ENCODE measurements at places on chromosomes 16 and 17.

- DNase-seq, result no peak
These were observed 2.7 kb downstream of the ASGR2 start for GRCh38 chr17:7111784-7112509.

GRCh38 chr16:87423429-87423828 lies 31.3 kb downstream of the MAP1LC3B start:
- no peak for DNase-seq

- no peak for DNase-seq
These were observed 73.1 kb downstream of the WNT3 start for GRCh38 chr17:46745376-46745775.

DNA sequence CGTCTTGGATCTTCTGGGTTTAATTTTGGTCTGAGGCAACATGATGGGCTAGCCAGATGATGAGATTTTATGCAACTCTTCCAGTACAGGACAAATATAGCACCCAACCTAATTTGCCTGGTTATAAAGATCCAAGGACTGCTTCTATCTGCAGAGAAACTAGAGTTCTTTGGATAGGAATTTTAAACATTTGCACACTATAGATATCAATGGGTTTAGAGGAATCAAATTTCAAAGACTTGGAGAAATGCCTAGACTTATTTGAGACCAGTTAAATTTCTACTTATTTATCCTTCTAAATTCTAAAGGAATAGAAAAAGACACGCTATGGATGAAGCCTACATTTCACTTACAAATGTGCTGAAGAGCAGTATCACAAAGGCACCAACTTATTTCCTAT lies 12.6 kb downstream of the PMFBP1 start:
- DNase-seq, result no peak

DNA sequence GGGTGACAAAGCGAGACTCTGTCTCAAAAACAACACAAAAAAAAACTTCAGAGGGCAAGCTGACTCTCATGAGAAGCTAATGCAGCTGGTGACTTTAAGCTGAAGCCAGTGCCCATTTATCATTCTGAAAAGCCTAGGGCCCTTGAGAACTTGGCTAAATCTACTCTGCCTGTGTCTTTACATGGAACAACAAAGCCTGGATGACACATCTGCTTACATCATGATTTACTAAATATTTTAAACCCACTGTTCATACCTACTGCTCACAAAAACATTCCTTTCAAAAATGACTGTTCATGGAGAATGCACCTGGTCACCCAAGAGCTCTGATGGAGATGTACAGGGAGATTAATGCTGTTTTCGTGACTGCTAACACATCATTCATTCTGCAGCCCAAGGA lies 6.1 kb upstream of the ALOX12 start:
- DNase-seq, result no peak

- no peak for DNase-seq
These were observed 11.5 kb downstream of the SMG6 start for GRCh38 chr17:2292100-2292499.

GRCh38 chr16:85296859-85297660 lies 184.8 kb upstream of the CIBAR2 start:
- DNase-seq, result peak; percentile 33

DNA sequence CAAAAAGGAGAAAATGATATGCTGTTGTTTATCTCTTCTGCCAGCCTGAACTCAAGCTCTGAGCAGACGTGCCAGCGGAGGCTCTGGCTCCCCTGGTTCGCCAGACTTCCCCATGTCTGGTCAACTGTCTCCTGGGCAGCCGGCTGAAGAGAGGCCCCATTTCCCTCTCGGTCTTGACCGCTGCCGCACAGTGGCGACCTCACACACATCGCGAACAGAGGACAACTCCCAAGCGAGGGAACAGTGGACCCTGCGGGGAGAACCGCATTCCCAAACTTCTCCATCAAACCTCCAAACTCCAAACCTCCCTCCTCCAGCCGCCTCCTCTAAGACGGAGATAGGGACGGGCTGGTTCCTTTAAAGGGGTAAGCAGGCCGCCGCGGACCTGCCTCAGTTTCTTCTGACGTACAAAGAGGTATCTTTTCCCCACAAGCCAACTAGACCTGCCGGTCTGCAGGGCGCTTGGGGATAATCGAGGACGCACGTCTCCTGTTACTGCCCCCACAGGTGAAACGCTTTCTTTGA lies 24.9 kb upstream of the RFFL start:
- no peak for DNase-seq

DNA sequence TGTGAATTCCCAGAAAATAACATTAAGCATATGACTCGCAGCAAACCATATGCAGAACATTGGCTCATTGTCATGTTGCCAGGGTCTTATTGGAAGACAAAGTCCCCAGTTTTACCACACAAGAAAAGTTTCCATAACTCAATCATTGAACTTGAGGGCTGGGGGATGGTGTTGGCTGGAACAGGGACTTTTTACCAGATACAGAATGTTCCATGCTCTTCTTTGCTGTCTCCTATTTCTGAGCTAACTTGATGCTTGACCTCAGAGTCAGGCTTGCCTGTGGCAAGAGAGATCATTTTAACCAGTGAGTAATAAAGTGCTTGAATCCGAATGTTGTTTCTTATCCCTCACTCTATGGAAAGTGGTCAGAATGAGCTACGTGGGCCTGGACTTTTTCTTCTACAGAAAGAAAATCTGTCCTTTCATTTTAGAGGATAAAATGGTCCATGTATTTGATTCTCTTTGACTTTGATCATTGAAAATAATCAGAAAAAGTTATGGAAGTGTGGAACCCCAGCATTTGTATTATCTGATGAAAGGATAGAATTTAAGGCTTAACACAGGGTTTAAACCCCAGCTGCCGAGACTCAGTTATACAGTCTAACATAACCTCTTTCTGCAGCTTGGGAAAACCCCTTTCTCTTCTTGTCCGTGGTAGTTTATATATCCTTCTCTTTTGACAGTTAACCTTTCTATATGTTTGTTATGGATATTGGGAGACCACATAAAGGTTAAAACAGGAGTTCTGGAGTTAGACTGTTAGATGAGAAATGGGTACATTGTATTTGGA lies 67.0 kb downstream of the TUBD1 start:
- DNase-seq, result no peak

GRCh38 chr16:1054660-1055556 lies 17.6 kb upstream of the SSTR5 start:
- DNase-seq, result peak; percentile 33

- no peak for DNase-seq
These were observed 6.6 kb downstream of the BTBD17 start for GRCh38 chr17:74355065-74355464.

DNA sequence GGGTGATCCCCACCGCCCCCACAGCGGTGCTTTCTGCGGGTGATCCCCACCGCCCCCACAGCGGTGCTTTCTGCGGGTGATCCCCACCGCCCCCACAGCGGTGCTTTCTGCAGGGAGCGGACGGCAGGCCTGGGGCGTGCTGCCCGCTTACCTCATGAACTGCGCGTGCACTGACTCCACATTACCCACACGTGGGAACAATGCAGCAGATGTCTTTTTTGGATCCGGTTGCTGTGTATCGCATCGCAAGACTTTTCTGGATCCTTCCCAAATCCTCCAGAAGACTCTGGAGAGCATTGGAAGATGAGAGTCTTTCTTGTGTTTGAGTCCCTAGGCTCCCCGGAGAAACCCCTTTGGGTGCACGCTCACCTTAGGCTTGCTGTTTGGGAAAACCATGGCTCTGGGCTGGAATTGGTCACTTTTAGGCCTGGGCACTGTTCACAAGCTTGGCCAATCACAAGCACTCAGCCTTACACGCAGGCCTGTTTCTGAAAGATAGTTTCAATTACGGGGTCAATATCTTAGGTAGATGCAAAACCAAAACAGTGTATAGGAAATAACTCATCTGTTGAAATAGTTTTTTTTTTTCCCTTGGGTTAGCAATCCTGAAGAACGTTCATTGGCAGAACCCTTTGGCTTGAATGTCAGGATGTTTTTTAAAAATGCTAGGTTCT lies 201.8 kb downstream of the RPTOR start:
- DNase-seq, result no peak

- DNase-seq, result no peak
These were observed 139.5 kb downstream of the CYLD start for GRCh38 chr16:50881331-50881830.
